ENCODE measurements at places on chromosomes 2 and 18. TPM values are rescaled to one million over a fixed set of nuclear protein-coding genes. Genes with fewer than 3 reads are reported as not detected.

Gene RGPD3
- 0.75 TPM for total RNA-seq

Gene PLGLB2
- total RNA-seq: not detected

Gene CAB39
- total RNA-seq: 137 TPM

Gene NYAP2
- total RNA-seq: not detected

Gene ASIC4
- not detected for total RNA-seq

Gene SLC11A1
- total RNA-seq: 4.8 TPM

Gene EFR3B
- under 0.01 TPM for total RNA-seq

Gene SCYGR4
- total RNA-seq: not detected

Gene FEV
- not detected for total RNA-seq

Gene RESP18
- not detected for total RNA-seq

Gene CROCC2
- not detected for total RNA-seq

Gene SMIM21
- not detected for total RNA-seq

Gene FAM237A
- not detected for total RNA-seq

Gene FZD7
- total RNA-seq: 6.2 TPM

Gene PPP3R1
- 32.2 TPM for total RNA-seq

Gene FARSB
- total RNA-seq: 7.2 TPM

Gene COX7A2L
- total RNA-seq: 150 TPM

Gene LRRTM4
- not detected for total RNA-seq

Gene TMEM169
- 6.4 TPM for total RNA-seq

Gene MAP3K19
- not detected for total RNA-seq

Gene MFSD6
- 99.1 TPM for total RNA-seq

Gene ASAP2
- total RNA-seq: 50.2 TPM

Gene LIMS4
- total RNA-seq: not detected

Gene RAB6D
- total RNA-seq: 2.1 TPM

Gene SH3RF3
- total RNA-seq: 1.9 TPM

Gene DNAJC5G
- not detected for total RNA-seq
